Suppressor macrophage (primary cell): ENCODE measurements at places on chromosomes 7 and 10.

DNA sequence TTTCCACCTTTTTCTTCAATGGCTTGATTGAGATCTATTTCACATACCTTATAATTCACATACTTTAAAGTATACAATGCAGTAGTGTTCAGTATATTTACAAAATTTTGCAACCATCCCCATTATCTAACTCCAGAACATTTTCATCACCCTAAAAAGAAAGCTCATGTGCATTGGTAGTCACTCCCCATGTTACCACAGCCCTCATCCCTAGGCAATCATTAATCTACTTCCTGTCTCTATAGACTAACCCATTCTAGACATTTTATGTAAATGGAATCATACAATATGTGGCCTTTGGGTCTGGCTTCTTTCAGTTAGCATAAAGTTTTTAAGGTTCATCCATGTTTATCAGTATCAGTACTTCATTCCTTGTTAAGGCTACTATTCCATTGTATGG, 214.2 kb downstream of the WDR11 start:
- no peak for DNase-seq

- DNase-seq: no peak
Measured at GRCh38 chr10:34775044-34775637, 40.0 kb downstream of the PARD3 start.

GRCh38 chr10:110502851-110503301, 5.2 kb downstream of the DUSP5 start:
- peak; percentile 86 for DNase-seq

- DNase-seq: no peak
Measured at GRCh38 chr10:78413076-78414055, 379.7 kb downstream of the RPS24 start.

- DNase-seq: no peak
Measured at GRCh38 chr10:1189166-1190051, 133.2 kb downstream of the WDR37 start.

DNA sequence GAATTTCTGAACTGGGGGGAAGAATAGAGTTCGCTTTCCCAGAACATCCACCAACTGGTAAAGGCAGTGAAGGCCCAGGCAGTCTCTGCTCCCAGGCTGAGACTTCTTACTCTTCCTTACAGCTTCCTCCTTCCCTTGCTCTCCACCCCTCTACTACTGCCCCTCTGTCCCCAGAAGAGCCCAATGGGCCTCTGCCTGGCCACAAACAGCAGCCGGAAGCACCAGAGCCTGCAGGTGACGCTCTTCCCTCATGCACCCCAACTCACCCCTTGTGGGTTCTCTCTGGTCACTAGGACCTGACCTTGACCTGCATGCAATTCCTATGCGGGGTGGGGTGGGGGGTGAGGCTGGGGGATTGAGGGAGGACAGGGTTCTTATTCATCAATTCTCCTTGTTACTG, 16.5 kb downstream of the FAM131B start:
- DNase-seq: no peak

GRCh38 chr7:27918503-27918902, 178.5 kb downstream of the TAX1BP1 start:
- no peak for DNase-seq

DNA sequence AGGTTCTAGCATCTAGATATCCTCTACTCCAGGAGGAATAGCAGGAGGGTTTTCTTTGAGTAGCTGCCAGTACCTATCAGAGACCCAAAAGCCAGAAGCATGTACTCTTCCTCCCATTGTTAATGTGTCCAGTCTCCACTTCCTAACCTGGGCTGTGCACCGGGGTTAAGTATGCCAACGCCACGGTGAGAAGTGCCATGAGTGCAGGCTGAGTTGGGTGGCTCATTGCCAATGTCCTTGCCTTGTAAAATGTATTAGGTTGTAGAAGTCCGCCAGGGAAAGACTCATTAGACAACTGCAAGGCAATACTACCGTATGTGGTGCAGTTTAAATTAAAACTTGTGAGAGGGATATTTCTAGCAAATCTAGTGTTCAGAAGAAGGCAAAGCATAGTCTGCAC, 55.0 kb upstream of the PRR15 start:
- no peak for DNase-seq

DNA sequence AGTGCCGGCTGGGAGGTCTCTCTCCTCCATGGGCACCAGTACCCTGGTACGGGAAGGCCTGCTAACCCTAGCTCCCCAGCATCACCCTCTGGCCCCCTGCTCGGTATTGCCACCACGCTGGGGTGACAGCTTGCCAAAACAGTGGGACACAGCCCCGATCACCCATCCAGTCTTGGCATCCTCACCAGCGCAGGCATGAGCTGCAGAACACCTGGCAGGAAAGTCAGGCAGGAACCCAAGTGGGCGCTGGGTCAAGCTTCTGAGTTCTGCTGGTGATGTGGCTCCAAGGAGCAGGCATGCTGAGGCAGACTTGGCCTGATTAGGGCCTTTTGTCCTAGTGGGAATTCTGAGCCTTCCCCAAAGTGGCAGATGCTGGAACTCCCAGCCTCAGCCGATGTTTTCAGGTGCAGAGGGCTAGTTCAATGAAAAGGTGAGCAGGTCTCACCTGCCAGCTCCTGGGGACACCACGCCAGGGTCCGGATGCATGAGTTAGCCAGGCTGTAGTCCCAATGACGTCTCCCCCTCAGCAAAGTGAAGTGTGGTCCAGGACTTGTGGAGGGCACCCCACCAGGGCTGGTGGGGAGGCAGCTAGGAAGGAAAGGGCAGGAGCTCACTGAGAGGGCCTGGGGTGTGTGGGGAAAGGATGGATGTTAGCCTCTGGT, 8.5 kb upstream of the ZNF22 start:
- DNase-seq: no peak

DNA sequence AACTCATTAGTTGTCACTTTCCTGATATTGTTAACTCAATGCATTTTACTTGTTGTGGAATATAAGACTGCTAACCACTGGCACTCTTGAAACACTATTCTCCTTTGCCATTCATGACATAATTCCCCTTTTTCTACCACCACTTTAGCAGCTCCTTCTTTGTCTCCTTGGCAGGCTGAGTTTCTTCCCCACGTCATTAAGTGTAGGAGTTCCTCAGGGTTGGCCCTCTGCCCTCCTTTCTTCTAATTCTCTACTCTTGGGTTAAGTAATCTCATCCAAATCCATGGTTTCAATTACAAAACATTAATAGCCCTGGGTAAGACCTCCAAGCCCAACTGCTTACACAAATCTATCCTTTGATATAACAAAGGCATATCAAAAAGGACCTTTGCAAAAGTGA, 175.1 kb downstream of the HGF start:
- no peak for DNase-seq

- DNase-seq: no peak
Measured at GRCh38 chr10:112735041-112735695, 214.9 kb upstream of the TCF7L2 start.

DNA sequence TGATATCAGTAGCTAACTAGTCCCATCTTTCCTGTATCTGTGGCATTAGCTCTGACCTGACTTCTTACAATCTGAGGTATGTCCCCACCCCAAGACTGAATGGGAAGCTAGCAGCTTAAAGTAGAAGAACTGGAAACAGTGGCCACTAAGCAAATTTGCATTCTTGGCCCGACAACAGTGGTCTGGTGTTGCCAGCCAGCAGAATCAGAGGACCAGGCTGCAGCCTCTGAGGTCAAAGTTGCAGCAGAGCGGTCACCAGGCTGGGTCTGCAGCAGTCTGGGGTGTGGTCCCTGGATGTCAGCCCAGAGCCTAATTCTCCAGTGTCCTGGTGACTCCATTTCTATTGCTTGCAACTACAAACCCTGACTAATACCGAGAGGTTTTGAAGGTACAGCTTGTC, 26.3 kb downstream of the FAM107B start:
- DNase-seq: no peak

DNA sequence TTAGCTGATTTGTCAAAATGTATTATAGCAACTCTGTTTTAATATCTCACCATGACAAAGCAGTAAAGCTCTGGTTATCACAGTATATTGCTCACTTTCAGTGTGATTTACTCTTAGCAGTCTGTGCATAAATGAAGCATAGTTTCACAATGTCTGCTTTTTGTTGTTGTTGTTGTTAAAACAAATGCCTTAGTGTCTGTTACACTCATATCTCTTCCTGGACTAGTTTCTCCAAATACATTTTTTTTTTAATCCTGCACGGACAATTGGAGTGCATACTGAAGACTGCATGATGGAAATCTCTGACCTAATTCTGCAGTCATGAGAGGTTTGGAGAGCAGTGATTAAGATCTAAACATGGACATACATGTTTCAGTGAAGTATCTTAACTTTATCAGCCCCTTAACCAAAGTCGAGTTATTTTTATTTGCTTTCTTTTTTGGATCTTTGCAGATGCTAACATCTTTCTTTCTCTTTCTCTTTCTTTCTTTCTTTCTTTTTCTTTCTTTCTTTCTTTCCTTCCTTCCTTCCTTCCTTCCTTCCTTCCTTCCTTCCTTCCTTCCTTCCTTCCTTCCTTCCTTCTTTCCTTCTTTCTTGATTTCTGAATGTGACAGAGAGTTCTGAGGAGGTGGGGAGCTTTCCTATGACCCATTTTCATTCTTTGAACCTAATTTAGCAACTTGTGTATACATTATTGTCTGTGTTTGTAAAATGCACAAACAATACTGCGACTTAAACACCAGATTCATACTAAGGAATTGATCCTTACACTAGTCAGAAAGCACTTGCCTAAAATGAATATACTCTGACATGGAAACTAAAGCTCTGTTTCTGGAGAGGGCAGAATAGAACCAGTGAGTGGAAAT, 161.5 kb upstream of the AGR3 start:
- no peak for DNase-seq
